ENCODE measurements at places on chromosomes 16 and 17. TPM values are rescaled to one million over a fixed set of nuclear protein-coding genes. Genes with fewer than 3 reads are reported as not detected.
A peak's percentile ranks its signal among the peaks of the same experiment; 100 is the strongest.

NHLRC4 gene
- 0.42 TPM for total RNA-seq

PPL gene
- 29.2 TPM for total RNA-seq

CLEC19A gene
- 0.20 TPM for total RNA-seq

SLFN14 gene
- total RNA-seq, result not detected

DNAI2 gene
- not detected for total RNA-seq

- peak; percentile 35 for DNase-seq
Measured at GRCh38 chr17:81665205-81666091, 957 bp downstream of the OXLD1 start.

- peak; percentile 31 for DNase-seq
Measured at GRCh38 chr17:56325313-56326000, 172.2 kb downstream of the ANKFN1 start.

DNA sequence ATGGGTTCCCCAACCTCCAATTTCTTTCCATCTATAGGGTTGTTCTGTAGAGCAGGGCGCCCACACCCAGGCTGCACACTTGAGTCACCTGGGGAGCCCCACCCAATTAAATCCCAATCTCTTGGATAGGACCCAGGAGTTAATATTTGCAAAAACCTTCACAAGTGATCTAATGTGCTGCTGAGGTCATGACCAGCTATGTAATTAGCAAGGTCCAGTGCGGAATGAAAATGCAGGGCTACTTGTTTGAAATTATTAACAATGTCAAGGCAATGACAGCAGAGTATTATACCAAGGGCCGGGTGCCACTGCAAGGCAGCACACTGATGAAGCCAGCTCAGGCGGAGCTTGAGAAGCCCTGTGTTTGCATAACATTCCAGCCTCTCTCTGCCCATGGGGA, 302.7 kb downstream of the MAF start:
- no peak for DNase-seq

GRCh38 chr16:89320782-89321501, 103.4 kb downstream of the ZNF778 start:
- peak; percentile 75 for DNase-seq

DNA sequence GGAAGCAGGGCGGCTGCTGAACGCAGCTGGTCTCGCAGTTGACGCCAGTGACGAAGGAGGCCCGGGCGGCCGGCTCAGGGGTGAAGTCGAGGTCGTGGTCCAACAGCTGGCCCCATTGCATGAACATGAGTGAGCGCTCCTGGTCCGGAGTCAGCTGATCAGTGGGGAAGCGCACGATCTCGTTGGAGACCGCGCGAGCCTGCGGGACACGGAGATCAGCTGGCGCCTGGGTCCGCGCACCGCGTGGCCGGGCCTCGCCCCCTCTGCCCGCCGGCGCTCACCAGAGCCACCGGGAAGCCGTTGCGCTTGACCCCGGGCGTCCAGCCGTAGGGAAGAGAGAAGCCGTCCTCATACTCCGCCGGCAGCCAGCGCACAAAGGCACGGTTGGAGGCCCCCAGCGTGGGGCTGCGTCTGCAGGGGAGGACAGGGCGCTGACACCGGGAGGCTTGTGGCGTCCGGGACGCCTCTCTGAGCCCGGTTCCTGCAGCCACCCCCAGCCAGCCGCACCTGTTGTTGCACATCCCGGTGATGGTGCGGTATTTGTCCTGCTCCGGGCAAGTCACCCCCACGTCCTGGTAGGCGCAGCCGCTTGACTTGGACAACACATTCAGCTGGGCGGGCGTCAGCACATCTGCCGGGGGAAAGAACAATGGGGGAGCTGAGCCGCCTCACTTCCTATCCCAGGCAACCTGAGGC, 1.6 kb downstream of the MPO start:
- no peak for DNase-seq

- DNase-seq, result no peak
Measured at GRCh38 chr17:22270381-22270780, 578.1 kb downstream of the KCNJ18 start.

- DNase-seq, result peak; percentile 83
Measured at GRCh38 chr16:62035115-62036092, 834 bp downstream of the CDH8 start.

- no peak for DNase-seq
Measured at GRCh38 chr16:52561910-52562741, 15.2 kb upstream of the TOX3 start.

DNA sequence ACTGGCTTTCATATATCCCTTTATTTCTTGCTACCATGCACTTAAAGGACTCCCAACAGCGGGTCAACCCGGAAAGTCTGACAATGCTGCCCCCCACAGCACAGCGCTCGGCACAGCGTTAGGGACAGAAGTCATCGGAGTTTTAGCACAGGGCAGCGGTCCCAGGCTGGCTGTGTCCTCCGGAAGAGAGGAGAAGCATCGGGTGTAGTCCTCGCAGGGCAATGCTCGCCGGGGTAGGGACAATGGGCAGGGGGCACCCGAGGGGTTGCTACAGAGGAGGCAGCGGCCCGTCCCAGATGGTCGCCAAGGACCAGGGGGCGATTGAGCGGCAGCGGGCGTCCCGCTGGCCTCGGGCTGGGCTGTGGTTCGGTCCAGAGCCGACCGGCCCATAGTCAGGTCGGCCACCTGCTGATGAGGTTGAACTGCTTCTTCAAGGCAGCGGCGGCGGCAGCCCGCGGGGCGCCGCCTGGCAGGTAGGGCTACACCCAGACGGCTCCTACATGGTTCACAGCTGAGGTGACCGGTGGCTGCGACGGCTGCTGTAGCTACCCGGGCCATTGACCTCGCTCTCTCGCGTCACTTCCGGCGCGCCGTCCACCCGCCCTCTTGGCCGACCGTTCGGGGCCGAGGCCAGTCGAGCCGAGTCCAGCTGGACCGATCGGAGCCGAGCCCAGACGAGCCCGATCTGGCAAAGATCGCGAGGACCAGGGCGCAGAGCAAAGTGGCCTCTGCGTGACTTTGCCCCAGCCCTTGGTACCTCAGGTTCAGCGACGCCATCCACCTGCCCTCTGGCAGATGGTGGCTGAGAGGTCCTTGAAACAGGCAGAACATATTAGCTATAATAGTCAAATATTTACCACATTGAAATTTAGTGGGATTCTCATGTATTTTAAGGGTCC, 4.7 kb upstream of the LCMT1 start:
- peak; percentile 96 for DNase-seq

DNA sequence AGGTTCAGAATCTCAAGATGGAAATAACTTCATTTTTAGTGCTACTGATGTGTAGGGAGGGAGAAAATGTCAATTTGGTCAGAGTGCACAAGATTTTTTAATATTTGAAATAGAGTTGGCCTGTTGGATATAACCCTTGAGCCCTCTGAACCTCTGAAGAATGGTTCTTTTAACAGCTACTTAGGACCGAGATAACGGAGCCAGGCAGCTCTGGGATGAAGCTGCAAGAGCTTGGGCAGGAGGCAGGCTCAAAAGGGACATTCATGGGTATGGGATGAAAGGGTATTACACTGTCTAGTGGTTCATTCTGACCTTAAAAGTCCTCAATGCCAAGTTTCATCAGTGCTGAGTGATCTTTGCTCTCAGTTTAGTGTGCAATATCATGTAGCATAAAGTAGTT, 111.4 kb upstream of the CPHXL start:
- no peak for DNase-seq

- DNase-seq, result no peak
Measured at GRCh38 chr17:19796457-19796856, 48.4 kb upstream of the ALDH3A1 start.

Data from H9 (cell line).